WTC11 (cell line): ENCODE measurements at places on chromosomes 16 and 17. TPM values are rescaled to one million over a fixed set of nuclear protein-coding genes. Genes with fewer than 3 reads are reported as not detected.

- DNase-seq = no peak
Measured at GRCh38 chr17:8916466-8916865, 49.0 kb upstream of the PIK3R6 start.

- DNase-seq = no peak
Measured at GRCh38 chr16:66322174-66322573, 44.3 kb upstream of the CDH5 start.

- DNase-seq = no peak
Measured at GRCh38 chr17:78706271-78706915, 75.7 kb downstream of the CYTH1 start.

GRCh38 chr17:43599046-43599395 lies 52.9 kb upstream of the ETV4 start:
- DNase-seq = no peak

DNA sequence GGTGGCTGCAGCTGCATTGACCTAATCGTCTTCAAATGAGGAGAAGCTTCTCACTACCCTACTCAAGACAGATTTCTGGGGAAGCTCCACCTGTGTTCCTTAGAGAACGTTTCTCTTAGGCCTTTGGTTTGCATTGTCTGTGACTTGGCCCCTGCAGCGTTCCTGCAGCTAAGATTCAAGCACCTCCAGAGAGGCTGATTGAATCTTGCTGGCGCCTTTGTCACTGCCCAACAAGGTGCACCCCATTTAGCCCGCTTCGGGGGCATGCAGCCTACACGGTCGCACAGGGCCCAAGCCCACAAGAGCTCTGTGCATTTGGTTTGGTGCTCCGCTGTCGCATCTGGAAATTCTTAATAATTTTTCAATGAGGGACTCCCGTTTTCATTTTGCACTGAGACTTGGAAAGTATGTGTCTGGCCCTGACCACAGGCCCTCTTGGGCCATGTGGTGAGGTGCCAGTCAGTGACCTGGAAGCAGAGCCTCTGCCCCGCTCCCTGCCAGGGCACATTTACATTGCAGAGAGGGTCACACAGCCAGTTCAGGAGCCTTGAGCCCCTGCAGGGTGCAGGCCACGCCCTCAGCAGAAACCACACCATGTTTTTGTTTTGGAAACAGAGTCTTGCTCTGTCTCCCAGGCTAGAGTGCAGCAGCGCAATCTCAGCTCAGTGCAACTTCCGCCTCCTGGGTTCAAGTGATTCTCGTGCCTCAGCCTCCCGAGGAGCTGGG lies 51.1 kb upstream of the CACNG5 start:
- DNase-seq = no peak

DNA sequence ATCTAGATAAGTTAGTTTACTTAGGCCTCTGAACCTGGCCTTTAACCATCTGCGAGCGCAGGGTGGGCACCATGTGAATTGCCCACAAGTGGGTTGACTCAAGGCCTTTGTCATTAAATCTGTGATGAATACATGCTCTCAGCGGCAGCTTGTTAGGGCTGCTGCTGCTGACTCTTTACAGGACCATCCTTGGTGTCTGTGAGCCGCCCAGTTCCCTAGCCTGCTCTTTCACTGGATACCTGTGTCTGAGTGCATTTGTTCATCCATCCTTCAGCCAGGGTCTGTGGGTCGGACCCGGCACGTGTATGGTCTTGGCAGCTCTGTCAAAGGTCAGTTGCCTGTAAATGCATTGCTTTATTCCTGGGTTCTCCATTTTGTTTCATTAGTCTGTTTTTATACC lies 321.3 kb downstream of the CNTNAP4 start:
- DNase-seq = no peak

- DNase-seq = peak; percentile 60
Measured at GRCh38 chr17:76497979-76498875, 3.0 kb downstream of the RHBDF2 start.

DNA sequence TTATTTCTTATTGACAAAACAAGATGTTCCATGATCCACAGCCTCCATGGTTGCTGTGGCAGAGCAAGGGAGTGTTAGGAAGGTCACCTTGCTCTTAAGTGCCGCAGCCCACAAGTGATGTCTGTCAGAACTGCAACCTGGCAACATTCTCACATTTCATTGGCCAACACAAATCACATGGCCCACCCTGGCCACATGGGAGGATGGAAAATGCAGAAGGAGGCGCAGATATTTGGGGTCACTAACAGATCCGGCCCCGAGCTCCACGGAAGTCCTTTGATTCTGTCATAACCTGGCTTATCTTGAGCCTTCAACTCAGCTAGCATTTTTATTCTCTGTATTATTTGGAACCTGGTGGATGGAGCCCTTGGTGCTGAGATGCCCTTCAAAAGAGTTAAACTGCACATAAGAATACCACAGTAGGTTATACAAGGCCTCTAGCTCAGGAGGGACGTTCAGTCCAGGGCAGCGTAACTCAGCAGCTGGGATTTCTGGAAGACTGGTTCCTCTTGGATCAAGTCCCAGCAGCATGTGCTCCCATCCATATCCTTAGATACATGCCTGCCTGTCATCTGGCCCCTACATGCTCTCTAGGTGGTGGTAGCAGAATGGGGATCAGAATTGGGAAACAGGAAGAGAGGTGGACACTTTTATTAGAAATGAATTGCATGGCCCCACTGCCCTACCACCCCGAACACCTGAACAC lies 508.1 kb downstream of the HAPSTR1 start:
- no peak for DNase-seq

GRCh38 chr16:87635541-87636049 lies 33.3 kb downstream of the JPH3 start:
- peak; percentile 68 for DNase-seq

- no peak for DNase-seq
Measured at GRCh38 chr17:869086-869485, 86.9 kb downstream of the MRM3 start.

DNA sequence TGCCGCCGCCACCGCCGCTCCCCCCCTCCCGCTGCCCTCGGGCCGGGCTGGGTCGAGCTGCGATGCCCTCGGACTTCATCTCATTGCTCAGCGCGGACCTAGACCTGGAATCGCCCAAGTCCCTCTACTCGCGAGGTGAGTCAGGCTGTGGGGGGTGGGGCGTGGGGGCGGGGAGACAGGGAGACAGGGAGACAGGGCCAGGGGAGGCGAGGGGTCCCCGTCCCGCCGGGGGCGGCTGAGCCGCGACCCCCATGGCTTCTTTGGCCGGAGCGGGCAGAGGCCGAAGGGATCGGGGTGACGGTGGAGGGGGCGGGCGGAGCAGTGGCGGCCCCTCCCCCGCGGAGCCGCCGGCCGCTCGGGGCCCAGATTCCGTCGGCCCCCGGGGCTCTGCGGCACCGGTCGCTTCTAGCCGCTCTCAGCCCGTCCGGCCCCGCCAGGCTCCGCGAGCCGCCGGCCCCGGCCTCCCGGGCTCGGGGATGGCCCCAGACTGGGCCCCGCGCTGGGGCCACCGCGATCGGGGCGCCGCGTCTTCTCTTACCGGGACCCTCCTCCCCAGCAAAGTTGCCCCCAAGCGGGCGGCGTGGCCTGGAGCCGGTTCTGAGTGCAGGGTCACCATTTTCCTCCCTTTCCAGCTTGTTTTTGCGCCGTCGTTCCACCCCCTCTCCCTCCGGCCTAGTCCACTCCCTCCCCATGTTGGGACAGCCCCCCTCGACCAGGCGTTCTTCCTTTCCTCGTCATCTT lies 644 bp downstream of the NFAT5 start:
- peak; percentile 46 for DNase-seq

- DNase-seq = no peak
Measured at GRCh38 chr17:34135841-34136240, 119.2 kb upstream of the CCL2 start.

DNA sequence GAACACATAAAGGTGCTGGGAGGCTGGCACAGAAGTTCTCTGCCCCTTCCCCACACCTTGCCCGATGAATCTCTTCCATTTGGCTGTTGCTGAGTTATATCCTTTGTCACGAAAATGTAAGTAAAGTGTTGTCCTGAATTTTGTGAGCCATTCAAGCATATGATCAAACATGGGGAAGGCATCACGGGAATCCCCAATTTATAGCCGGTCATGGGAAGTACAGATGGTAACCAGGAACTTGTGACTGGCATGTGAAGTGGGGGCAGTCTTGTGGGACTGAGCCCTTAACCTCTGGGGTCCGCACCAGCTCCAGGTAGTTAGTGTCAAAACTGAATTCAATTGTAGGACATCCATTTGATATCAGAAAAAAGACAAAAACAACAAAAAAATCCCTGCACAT lies 13.2 kb downstream of the TOM1L2 start:
- no peak for DNase-seq

DNA sequence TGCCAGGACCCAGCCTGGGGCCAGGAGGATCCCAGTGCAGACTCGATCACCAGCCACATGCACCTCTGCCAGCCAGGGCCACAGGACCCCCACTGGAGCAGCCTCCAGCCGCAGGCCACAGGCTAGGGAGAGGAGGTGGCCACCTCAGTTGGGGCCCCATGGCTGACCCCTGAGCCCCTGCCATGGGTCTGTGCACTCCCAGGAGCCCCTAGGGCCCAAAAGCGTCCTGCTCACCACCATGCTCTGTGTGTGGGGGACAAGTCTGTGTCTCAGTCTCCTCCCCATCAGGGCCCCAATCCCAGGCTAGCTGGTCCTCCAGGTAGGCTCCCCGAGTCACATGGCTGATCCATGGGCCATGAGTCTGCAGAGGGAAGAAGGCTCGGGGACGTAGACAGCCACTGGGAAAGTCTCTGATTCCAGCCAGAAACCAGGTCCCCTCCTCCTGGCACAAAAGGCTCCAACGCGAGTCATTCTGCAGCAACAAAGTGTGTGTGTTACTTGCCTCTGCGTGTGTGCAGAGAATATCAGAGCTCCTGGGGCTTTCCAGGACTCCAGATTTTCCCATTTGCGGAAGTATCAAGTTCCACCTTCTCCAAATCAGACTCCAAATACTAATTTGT lies 6.1 kb upstream of the PRSS8 start:
- DNase-seq = peak; percentile 23

GRCh38 chr17:81682565-81683207 lies 911 bp downstream of the ARL16 start:
- DNase-seq = no peak

GRCh38 chr17:76049239-76049638 lies 22.1 kb upstream of the EVPL start:
- DNase-seq = no peak

GRCh38 chr17:72724267-72724666 lies 368.2 kb downstream of the SLC39A11 start:
- DNase-seq = no peak

DNA sequence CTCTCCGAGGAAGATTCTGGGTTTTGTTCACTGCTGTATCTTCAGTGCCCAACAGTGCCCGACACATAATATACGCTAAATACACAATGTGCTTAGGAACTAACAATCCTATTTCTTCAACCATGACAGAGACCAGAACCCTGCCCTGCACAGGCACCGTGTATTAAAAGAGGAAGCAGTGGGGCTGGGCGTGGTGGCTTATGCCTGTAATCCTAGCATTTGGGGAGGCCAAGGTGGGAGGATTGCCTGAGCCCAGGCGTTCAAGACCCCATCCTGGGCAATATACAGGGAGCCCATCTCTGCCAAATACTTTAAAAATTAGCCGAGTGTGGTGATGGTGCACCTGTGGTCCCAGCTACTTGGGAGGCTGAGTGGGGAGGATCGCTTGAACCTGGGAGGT lies 19.3 kb downstream of the ARL2BP start:
- no peak for DNase-seq

GRCh38 chr17:37726248-37726647 lies 18.6 kb downstream of the HNF1B start:
- no peak for DNase-seq

GRCh38 chr16:85750827-85751697 lies at the start of gene C16orf74:
Gene C16orf74, minus strand, starts transcription at chr16:85751096. Its CDS starts 15,879 bp downstream, at chr16:85735217.
- peak; percentile 35 for DNase-seq

- no peak for DNase-seq
Measured at GRCh38 chr17:29591146-29591736, 1.7 kb upstream of the ANKRD13B start.

DNA sequence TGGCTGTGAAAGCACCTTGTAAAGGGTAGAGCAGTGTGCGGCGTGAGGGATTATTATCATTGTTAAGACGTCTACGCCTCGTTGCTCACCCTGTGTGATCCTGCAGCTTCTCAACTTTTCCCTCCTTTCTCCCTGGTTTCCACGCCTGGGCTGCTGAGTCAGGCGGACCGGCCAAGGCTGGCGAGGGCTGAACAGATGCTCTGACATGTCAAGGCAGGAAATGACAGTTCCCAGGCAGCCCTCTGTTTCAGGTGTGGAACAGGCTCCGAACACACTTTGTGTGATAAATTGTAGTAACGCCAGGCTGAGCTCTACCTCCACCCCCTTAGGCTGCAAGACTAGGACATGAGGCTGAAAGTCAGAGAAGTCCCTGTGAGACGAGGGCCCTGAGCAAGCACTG lies 46.0 kb upstream of the TBX2 start:
- DNase-seq = no peak

DNA sequence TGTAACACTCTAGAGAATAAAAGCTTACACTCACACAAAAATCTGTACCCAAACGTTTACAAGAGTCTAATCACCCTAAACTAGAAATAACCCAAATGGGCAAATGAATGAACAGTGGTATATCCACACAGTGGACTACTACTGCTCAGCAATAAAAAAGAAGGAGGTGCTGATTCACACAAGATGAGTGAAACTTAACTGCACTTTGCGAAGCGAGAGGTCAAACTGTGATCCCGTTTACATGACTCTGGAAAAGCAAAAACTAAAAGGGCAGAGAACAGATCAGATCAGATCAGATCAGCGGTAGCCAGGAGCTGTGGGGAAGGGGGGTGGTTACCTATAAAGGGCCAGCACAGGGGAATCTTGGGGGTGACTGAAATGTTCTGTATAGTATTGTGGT lies 113.4 kb downstream of the TRIM37 start:
- no peak for DNase-seq

- no peak for DNase-seq
Measured at GRCh38 chr17:20203018-20203417, 193.9 kb downstream of the SPECC1 start.

DNA sequence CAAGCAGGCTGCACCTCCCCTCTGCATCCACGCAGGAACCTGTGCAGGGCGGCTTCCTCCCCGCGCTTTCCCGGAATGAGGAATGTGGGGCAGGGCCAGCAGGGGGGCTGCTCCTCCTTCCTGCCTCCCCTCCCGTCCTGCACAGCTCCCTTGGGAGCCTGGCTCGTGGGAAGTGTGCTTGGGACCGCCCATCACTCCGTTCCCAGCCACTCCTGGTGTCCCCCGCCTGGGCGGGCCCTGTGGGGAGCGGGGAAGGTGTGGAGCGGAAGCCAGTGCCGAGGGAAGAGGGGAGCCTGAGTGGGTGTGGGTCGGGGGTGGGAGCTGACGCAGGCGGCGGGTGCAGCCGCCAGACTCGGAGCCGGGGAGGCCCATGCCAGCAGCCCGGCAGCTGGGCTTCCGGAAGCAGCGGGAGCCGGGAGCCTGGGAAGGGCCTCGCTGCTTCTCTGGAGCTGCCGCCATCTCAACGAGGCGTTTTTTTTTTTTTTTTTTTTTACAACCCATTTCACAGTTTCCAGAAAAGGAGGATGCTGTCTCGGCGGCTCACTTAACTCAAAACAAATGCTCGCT lies 24.1 kb downstream of the BAHCC1 start:
- DNase-seq = no peak

The ZSCAN32 gene
- total RNA-seq = 16.0 to 17.9 TPM (median 16.7 TPM) in 3 replicates

The KRT12 gene
- total RNA-seq = not detected in 3 replicates

The KIF19 gene
- total RNA-seq = 0.44 to 0.80 TPM (median 0.60 TPM) in 3 replicates

The ATP2A3 gene
- 35.6 to 39.1 TPM (median 37.8 TPM) in 3 replicates for total RNA-seq

The CORO1A gene
- total RNA-seq = 6.2 to 10.0 TPM (median 6.5 TPM) in 3 replicates

The KRT33B gene
- not detected in 3 replicates for total RNA-seq

The CLDN9 gene
- total RNA-seq = 0.87 to 1.1 TPM (median 0.92 TPM) in 3 replicates

The BAIAP3 gene
- total RNA-seq = 15.2 to 18.8 TPM (median 16.5 TPM) in 3 replicates

The EIF3CL gene
- 92.5 to 144 TPM (median 103 TPM) in 3 replicates for total RNA-seq

The TBC1D3C gene
- not detected in 3 replicates for total RNA-seq
